ENCODE measurements at places on chromosomes 1 and 21.

GRCh38 chr1:64590316-64590715, 120.4 kb downstream of the CACHD1 start:
- DNase-seq = no peak

DNA sequence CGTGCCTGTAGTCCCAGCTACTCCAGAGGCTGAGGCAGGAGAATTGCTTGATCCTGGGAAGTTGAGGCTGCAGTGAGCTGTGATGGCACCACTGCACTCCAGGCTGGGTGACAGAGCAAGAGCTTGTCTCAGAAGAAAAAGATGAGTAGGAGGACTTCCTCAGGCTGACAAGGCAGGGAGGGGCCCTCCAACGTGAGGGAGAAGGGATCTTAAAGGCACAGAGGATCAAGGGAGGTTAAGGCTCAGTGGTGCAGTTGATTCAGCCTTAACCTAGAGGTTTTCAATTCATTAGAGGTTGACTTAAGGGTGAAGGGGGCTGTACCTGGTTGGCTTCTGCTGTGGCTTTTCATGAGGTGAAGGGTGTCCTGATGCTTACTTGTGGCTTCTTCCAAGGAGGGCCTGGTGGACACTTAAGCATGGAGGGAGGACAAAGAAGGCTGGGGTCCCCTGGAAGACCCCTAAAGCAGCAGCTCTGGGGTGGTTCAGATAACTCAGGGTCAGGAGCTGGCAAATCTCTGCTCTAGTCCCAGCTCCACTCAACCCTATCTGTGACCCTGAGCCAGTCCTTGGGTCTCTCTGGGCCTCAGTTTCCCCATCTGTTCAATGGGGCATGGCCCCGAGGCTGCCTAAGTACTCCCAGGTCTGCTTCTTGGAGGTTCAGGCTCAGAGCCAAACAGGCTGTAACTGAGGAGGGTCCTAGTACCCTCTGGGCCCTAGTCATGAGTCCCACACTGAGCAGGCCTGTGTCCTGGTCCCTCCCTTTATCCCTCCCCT, 6.3 kb downstream of the EXTL1 start:
- DNase-seq = no peak

DNA sequence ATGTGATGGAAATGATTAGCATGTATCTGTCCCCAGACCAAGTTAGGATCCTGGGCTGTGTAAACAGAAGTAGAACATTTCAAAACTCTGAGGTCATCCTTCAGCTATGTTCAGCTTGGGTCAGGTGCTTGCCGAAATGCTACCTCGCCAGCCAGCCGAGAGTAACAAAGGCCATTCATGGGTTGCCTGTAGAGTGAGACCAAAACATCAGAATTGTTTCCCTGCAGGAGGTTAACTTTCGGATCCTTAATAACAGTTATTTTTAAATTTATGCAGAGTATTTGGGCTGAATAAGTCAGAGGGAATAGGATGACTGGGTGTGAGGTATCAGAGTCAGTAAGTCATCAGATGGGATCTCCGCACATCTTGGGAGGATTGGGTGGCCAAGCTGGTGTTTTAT, 35.6 kb downstream of the SMYD2 start:
- DNase-seq = no peak

DNA sequence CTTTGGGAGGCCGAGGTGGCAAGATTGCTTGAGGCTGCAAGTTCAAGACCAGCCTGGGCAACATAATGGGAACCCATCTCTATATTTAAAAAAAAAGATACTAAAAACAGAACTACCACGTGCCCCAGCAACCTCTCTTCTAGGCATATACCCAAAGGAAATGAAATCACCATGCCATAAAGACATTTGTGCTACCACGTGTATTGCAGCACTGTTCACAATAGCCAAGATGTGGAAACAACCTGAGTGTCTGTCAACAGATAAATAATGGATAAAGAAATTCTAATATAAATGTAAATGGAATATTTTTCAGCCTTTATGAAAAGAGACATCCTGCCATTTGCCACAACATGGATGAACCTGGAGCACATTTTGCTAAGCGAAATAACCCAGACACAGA, 128.6 kb downstream of the PCNX2 start:
- DNase-seq = no peak

- no peak for DNase-seq
Observed at GRCh38 chr1:56854521-56855099, at the start of gene C8A. TSS of gene C8A (plus strand) at chr1:56854797. CDS start at chr1:56854902, 105 bp downstream.

Data from effector memory CD4-positive, alpha-beta T cell (primary cell).